ENCODE measurements at places on chromosomes 5 and 9. TPM values are rescaled to one million over a fixed set of nuclear protein-coding genes. Genes with fewer than 3 reads are reported as not detected.

GARIN3 gene
- total RNA-seq: not detected

DNA sequence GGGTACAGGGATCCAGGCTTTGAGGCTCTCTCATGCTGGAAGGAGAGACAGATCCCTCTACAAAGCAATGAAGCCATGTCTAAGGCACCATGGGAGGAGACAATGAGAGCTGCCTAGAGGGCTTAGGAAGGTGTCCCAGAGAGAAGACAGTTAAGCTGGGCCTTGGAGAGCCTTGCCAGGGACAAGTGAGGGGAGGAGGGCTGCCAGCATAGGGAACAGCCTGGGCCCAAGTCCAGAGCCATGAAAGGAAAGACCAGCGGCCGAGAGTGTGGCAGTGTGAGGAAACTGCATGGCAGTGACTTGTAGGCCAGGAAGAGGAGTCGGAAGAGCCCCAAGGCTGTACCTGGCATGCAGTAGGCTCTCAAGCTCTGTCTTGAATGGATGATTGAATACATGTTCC, 88.5 kb downstream of the PSD2 start:
- no peak for DNase-seq

DNA sequence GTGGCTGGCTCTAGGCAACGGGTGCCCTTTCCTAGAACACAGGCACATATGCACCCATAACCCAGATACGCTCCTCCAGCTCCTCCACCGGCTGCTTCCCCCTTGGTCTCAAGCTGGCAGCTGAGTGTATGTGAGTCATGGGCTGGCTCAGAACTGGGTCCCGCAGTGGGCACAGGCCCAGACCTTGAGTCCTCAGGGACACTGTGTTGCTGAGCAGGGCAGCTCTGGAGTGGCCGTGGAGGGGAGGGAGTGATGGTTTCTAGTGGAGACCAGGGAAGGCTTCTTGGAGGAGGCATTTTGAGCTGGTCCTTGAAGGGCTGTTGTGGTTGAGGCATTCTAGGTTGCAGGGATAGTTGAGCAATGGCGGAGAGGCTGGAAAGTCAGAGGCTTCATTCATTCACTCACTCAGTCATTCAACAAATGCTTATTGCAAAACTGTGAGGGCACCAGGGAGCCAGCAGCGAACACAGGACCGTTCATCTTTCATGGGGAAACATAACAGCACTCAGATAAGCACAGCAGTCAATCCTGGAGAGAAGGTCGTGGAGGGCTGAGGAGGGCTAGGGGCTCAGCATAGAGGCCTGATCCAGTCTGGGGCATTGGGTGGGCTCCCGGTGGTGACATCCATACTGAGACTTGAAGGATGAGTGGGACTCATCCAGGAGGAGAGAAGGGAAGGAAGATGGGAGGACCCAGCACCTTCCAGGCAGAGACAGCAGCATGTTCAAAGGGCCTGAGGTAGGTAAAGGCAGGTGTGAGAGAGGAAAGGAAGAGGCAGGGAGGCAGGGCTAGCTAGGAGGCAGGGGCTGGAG, 2.4 kb downstream of the BBLN start:
- DNase-seq: no peak

DNA sequence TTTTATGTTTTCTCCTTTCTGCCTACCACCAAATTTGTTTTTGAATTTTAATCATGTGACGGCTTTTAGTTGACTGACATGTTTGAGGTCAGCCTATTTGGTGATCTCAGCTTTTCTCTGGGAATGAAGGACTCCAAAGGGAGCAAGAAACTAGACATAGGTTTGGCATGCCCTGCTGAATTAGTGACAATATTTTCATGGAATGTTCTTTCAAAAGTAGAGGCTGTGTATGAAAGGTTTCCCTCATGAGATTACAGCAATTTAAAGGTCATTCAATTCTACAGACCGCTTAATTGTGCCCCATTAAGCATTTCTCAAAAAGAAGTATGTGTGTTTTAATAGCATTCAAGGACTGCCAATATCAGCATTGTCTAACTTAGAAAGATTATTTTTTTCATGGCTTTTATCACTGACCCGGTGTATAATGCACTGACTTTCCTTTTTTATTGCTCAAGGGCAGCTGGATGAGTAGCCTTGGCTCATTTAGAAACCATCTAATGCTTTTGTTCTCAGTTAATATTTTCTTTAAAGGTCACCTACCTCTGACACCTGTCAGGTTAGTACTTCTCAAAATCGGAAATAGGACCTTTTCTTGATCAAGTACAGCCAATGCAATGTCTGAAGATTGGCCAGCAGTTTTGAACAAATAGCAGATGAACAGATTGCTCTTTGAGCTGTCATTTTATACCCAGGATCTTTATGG, 8.1 kb upstream of the MLLT3 start:
- DNase-seq: no peak

DNA sequence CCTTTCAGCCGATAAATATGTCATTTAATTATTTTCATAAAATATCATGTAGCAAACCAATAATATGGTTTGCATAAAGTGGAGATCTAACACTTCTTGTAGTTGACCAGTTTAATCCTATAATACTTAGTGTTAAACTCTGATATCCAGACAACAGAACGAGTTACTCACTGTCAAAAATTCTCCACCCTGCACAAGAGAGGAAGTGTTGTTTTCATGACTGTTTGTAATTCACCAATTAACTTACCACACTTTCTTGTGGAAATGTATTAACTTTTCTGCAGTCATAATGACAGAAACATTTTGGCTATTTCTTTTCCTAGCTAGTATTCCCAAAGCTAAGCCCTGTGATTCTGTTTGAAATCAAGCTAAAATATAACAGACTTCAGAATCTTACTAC, 555.3 kb upstream of the FTMT start:
- DNase-seq: no peak

- DNase-seq: no peak
Observed at GRCh38 chr9:76115982-76116646, 225.6 kb downstream of the PCSK5 start.

DNA sequence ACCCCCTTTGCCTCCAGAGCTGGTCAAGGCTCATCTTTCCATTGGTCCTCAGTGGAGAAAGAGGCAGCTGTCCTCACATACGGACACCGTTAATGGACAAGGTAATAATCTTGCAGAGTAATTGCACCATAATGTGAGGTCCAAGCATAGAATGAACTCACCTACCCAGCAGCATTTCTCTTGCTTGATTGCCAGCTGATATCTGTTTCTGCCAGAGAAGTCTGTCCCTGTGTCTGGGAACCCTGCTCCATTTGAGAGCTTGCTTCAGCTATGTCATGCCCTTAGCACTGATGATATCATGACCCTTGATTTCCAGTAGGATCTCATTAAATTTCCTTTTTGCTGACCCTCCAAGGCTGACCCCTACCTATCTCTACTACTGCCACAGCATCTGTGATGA, 154.6 kb downstream of the PIK3R1 start:
- DNase-seq: no peak

DNA sequence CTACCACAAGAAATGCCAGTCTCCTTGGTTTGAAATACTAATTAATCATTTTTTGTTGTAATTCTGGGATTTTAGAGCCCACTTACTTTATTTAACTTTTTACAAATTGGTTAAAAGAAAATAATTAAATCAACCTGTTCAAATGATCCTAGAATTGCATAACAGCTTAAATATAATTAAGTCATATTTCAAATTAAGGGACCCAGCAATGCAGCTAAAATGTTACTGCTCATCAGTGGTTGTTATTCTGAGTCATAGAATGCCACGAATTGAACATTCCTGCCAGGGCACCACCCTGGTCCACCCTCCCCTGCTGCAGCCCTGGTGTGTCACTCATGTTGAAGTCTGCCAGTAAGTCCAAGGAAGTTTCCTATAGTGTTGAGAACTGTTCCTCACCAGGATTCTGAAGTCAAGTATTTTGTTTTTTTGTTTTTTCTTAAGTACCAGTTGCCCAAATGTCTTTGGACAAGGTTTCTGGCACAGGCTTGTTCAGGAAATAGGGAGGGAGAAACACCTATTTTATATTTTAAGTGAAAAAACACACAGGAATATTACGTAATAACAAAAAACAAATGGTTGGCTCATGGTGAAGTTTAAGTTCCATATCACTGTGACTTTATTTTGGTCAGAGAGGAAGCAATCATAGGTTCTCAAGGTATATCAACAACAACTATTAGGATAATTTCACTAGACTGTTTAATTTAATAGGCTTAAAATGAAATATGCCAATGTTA, 4.3 kb upstream of the ITGA1 start:
- no peak for DNase-seq
